ENCODE measurements at places on chromosomes 13 and 19.

GRCh38 chr19:18519962-18520847 lies 1.7 kb downstream of the ELL start:
- DNase-seq, result peak; percentile 45

DNA sequence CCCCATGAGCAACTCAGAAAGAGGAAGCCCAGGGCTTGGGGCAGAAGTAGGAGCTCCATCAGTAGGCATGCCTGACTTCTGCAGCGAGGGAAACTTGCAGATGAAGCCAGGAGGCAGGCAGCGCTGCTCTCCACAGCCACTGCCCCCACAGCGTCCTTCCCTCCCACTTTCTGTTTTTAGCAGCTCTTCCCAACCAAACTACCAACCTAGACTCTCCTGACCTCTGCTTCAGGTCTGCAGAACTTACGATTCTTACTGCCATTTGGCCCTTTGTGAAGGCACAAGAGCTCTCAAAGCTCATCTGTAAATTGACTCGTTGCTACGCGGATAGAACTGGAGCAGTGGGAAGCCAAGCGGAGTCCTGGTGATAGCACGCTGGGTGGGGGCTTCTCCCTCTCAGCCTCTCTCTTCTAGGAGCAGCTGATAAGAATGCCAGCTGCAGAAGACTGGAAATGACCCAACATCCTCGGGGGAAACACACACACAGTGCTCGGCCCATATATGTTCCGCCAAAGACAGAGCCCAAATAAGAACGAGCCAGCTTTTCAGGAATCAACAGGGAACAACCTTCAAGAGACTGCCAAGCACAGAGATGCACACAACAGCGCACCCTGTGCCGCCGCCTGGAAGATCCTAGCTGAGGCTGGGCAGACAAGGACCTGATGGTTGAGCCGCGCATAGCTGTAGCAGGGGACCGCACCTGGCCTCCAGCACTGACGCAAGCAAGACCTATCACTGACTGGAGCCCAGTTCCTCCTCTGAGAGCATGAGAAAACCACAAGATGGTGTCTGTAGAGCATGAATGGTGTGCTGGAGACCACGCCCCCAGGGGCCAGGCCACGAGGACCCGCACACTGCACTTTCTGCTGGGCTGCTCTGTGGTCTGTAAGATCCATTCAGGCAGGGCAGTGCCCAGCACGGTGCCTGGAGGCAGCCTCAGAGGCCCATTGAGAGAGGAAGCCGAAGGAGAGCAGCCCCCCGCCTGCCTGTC lies 15.9 kb upstream of the SLC35E1 start:
- DNase-seq, result no peak

DNA sequence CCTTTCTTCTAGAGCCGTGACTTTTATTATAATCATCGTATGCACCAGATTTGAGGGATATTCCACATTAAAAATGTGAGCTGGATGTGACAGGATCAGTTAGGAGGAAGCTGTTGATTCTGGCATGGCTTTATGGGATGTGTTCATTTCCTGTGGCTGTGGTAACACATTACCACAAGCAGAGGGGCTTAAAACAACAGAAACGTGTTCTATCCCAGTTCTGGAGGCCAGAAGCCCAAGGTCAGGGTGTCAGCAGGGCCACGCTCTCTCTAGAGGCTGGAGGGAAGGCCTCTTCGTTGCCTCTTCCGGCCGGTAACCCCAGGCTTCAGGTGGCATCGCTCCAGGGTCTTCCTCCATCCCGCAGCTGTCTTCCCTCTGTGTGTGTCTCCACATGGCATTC lies 14.5 kb downstream of the MED25 start:
- DNase-seq, result no peak

GRCh38 chr13:30142486-30143211 lies 164.7 kb downstream of the KATNAL1 start:
- no peak for DNase-seq

- no peak for DNase-seq
Measured at GRCh38 chr13:70842062-70842644, 733.9 kb upstream of the KLHL1 start.

GRCh38 chr13:108070491-108070890 lies 144.8 kb downstream of the LIG4 start:
- no peak for DNase-seq

GRCh38 chr19:16134510-16134909 lies 9.0 kb upstream of the HSH2D start:
- DNase-seq, result no peak

DNA sequence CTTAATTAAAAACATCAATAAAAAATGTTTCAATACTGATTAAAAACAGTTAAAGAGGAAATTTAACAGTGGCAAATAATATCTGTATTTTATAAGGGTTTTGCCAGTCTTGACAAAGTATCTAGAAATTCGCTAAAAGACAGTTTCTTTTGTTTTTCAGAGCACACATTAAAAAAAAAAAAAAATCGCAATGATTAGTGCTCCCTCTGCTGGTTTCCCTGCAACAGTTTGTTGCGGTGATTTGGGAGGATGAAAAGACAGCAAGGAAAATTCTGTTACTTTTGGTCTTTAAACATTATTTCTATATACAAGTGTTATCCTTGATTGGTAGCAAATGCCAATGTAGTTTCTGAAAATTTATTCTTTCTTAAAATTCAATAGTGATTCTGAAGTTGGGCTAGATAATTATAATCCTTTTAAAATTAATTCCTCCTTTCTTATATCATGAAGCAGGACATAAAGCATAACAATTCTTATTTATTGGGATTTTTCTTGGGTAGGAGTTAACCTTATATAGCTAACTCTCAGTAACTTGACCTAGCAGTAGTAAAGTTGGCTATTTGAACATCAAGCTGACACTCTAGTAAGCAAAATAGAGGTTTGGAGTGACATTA lies 23.1 kb upstream of the SPRY2 start:
- DNase-seq, result no peak

Data from stimulated activated CD4-positive, alpha-beta T cell treated with anti-CD3 and anti-CD28 coated beads, Interleukin-1b, Interleukin-23, amount 100 ng/mL, for 24 hours (primary cell).